Stimulated activated CD4-positive, alpha-beta T cell treated with anti-CD3 and anti-CD28 coated beads, Interleukin-2, amount 100 ng/mL, for 4 hours (primary cell): ENCODE measurements at places on chromosomes 7 and 10.

DNA sequence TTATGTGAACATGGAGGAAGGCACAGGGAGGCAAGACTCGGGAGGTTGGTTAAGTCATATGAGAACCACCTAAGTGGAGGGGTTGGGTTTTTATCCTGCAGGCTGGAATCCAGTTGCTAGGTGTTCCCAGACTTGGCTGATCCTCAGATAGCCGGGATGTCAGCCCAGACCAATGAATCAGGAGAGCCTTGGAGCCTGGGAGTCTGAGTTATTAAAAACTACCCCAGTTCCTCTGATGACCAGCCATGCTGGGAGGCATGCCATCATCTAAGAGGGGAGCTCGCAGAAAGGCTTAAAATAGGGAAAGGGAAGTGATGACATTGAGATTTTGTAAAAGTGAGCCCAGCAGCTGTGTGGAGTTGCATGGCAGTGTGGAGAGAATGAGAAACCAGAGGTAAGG, 238.1 kb downstream of the ZNF248 start:
- no peak for DNase-seq

DNA sequence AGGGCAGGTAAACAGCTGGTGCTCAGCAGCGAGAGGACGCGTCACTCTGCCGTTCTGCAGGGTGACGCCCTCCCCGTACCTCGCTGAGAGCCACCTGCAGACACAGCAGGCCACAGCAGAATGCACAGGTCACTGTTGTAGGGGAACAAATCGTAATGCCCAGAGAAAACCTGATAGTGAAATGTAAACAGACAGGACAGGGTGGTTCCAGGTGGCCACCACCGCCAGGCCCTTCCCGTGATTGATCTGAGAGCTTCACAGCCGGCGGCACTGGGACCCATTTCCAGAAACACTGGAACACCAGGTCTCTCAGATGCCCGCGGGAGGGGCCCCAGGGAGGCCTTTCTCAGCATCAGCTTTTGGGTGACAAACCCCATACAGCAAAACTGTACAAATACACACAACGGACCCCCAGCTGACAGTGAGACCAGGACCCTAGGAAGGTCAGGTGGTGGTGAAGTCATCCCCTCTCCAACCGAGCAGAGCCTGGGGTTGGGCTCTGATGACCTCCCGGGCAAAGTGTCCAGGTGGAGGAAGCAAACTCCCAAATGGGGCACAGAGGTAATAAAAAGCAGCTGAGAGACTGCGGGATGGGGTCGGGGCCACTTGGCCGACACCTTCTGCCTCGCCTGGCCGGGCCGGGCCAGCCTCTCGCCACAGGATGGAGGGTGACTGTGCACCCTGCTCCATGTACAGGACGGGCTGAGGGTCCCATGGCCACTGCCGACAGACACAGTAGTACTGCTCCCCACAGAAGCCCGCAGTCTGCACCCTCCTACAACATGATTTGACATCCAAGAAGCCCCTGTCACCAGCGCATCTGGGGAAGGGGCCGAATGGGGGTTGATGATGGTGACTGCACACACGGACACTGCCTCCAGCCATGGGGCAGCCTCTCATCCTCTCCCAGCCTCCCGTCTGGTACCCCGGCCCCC, 4.6 kb downstream of the BHLHA15 start:
- no peak for DNase-seq

GRCh38 chr7:18941207-18941606, 176.2 kb downstream of the TWIST1 start:
- DNase-seq = no peak

DNA sequence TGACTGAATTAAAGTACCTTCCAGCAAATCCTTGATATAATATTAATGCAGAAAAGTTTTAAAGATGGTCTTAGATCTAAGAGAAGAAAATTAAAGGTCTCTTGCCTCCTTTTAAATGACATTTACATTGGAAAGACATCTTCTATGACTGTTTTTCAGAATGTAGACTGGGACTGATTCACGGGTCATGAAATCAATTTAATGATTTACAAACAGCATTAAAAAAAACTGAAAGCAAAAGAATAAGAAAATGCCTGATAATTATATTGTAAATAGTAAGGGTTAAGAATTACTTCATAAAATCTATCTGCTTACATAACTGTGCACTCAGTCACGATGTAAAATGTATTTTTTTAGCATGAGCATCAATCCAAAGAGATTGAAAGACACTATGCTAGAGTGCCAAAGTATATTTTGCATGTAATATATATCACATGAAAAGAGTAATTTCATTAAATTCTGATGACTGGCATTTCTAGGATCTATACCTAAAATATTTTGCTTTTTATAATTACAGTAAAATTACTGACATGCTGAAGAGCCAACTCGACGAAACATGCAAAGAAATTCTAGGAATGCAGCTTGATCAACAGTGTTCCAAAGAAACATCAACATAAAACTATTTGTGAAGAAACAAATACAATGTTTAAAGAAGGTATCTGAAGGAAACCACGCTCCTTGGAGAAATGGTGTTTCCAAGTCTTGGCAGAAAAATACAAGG, 35.1 kb downstream of the RTKN2 start:
- DNase-seq = no peak

- no peak for DNase-seq
Measured at GRCh38 chr7:129383542-129384132, 50.6 kb upstream of the STRIP2 start.

- no peak for DNase-seq
Measured at GRCh38 chr7:126362746-126363145, 890.0 kb downstream of the GRM8 start.

DNA sequence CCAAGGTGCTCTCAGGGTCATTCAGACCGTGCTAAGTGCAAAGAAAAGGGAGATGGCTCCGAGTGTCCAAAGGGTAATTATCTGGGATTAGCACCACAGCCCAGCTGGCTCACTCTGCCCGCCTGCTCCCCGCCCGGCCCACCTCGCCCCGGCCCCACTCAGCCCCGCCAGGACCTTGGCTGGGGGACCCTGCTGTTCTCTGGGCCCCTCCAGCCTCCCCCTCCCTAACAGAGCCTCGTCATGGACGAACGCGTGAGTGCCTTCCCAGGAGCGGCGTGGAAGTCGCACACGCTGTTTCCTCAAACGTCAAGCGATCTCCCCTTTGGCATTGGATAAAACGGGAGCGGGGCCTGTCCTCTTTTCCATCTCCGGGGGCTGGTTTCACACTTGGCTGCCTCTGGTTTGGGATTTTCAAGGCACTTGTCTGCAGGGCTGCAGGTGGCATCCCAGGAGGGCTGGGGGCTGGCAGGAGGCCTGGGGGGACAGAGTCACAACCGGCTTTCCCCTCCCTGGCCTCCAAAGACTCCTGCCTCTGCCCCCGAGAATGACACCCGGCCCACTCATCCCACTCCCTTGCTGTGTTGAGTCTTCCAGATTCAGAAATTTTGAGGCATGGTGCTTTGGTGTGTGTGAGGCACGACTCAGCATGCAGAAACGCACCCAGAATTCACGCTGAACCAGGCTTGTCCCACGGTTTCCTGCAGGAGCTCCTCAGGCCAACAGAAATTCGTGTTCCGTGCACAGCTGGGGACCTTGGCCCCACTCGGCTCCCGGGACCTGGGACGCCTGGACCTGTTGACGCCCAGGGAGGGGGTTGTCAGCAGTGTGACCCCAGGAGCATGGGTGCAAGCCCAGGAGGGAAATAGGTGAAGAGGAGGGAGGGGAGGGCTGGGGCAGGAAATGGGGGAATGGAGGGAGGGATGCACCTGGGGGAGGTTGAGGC, 110.0 kb downstream of the PDGFA start:
- DNase-seq = no peak

- no peak for DNase-seq
Measured at GRCh38 chr10:11443468-11444154, 167.8 kb downstream of the USP6NL start.

GRCh38 chr7:50371551-50372021, 67.1 kb downstream of the IKZF1 start:
- DNase-seq = no peak

DNA sequence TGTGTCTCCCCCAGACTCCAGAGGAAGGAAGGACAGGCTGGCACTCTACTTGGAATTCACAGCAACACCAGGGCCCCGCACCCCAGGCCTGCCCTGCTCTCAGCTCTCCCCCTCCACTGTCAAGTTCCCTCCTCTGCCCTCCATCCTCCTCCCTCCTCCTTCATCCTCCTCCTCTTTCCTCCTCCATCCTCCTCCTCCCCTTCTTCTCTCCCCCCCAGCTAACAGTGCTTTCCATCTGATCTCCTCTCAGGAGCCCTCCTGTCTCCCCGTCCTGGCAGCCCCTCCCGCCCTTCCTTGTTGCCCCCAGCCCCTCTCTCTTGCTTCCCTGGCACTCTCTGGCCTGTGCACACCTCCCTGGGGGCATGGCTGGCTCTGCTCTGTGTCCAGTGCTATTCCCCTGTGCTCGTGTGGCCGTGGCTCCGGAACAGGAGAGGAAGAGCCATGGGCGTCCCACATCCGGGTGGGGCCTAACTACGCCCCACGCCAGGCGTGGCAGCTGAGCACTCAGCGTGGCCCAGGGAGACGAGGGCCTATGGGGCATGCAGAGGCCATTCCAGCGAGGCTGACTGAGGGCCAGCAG, 64.2 kb downstream of the PWWP2B start:
- no peak for DNase-seq

DNA sequence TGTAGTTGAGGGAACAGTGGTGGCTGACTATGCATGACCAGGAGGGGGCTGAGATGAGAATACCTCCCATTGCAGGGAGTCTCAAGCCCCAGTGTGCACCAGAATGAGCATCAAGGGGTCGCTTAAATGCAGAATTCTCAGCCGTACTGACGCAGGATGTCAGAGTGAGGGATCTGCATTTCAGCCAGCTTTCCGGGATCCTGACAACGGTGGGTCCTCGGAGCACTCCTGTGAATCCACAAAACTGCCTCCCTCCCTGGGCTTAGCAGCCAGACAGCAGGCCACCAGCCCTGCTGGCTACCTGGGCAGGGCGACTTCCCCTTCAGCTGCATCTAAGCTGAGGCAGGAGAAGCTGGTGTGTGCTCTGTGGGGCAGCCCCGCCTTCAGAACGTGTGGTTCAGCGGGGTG, 21.8 kb upstream of the LOXL4 start:
- DNase-seq = no peak

- no peak for DNase-seq
Measured at GRCh38 chr10:124077208-124077993, 16.0 kb downstream of the CHST15 start.

DNA sequence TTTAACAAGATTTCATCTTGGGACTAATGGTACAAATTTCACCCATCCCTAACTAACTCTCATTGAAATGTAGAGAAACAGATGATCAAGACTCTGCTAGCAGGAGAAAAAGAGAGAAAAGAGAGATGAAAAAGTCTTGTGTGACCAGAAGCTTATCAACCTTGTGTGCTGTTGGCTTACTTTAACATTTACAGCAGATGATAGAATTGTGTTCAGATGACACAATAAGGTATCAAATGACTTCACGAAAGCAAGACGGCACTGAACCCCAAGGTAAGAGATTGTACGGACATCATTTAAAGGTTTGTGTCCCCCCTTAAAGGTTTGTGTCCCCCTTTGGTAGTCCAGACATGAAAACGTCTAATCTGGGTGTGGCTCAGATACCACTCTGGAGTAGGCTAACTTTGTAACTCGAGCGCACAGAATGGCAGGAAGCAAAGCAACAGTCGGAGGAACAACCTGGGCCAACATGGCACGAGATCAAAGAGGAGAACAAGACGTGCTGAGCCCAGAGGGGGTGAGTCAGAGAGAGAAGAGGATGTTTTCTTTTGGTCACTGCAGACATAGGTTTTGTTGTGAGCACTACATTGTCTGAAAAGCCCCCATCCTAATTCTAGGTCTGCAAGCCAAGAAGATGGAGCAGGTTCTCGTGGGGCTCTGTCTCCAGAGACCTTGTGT, 10.4 kb upstream of the LMBR1 start:
- no peak for DNase-seq

DNA sequence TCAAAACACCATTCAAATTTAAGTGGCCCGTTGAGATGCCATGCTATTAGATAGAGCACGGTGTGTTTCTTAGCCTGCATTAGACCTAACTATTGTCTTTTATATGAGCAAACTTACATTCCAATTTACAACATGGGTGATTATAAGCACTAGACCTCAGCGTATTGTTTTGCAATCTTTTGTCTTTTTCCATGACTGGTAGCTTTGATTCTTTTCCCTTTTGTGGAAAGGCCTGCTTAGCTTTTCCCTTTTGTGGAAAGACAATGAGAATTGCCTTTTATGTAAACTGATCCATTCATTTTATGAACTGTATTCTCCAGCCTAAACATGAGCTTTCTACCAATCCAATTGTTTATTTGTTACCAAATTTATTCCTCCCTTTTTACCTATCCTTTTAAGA, 823.1 kb downstream of the CCSER2 start:
- no peak for DNase-seq

DNA sequence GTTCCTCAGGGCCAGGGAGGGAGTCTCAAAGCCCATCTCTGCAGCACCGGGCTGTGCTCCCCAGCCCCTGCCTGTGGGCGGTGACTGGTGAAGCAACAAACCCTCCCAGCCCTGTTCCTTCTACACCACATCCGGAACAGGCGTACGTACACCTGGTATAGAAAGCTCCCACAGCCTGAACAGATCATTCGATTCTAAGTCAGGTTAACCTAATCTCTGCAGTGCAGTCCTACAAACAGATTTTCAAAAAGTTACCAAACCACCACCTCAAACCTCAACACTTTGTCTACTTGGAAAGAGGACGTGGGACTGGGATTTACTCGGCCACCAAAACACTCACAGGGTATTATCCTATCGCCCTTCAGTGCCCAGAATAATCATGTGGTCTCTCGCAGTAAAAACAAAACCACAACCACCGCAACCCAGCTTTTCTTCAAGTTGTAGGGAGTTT, 238.4 kb downstream of the DIP2C start:
- peak; percentile 51 for DNase-seq

DNA sequence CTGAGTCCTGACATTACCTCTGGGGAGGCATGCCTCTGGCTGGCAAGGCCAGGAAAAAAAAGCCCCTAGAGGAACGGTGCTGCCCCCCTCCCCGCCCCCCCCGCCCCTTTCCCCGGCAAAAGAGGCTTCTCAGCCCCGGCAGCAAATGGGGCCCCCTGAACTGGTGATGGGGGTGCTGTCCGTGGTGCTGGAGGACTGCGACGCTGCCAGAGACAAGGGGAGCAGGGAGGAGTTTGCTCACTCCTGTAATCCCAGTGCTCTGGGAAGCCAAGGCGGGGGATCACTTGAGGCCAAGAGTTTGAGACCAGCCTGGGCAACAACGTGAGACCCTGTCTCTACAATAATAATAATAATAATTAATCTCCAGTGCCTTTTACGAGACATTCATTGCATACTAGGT, 23.7 kb downstream of the SRRM3 start:
- no peak for DNase-seq

DNA sequence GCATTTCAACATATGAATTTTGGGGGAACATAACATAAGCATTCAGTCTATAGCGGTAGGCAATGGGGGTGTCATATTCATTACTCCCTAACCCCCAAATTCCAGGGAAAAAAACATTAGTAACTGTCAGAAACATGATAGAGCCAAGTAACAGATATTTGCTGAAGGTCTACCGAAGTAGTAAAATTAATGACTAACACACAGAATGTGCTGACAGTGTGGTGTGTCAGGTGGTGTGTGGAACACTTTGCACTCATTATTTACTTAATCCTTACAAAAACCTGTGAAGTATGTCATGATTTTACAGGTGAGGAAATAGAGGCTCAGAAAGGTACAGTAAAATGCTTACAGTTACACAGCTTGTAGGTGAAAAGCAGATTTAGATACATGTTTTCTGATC, 85.4 kb upstream of the RHOBTB1 start:
- DNase-seq = no peak
